ENCODE measurements at places on chromosomes 2 and 18.

DNA sequence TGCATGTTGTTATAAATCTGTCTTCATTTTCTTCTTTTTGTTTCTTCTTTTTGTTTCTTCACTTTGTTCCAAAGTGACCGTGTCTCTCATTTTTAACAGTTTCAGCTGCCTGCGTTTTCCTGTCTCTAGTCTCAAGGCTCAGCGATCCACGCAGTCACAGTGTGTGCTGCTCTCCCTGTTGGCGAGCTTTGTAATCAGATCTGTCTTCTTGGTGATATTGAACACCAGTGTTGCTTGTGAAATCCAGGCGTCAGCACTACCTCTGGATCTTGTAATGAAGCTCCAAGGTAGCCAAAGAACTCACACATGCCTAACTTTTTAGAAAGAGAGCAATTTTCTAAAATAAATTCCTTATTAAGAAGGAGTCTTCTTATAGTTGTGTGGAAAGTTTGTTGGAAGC, 13.2 kb downstream of the SNTG2 start:
- no peak for DNase-seq

DNA sequence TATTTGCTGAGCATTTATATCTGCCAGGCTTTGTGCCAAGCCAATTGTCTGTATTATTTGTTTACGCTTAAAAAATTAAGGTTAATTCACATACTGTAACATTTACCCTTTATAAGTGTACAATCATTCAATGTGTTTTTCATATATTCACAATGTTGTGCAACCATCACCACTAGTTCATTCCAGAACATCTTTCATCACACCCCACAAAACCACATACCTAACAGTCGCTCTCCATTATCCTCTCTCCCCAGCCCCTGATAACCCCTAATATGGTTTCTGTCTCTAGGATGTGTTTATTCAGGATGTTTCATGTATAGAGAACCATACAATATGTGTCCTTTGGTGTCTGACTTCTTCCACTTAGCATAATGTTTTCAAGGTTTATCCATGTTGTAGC, 234.1 kb downstream of the INSIG2 start:
- no peak for DNase-seq

GRCh38 chr2:120223034-120223912, at the start of gene TMEM185B:
Gene TMEM185B, minus strand, starts transcription at chr2:120223400. Its CDS starts 424 bp downstream, at chr2:120222976.
- peak; percentile 97 for DNase-seq

DNA sequence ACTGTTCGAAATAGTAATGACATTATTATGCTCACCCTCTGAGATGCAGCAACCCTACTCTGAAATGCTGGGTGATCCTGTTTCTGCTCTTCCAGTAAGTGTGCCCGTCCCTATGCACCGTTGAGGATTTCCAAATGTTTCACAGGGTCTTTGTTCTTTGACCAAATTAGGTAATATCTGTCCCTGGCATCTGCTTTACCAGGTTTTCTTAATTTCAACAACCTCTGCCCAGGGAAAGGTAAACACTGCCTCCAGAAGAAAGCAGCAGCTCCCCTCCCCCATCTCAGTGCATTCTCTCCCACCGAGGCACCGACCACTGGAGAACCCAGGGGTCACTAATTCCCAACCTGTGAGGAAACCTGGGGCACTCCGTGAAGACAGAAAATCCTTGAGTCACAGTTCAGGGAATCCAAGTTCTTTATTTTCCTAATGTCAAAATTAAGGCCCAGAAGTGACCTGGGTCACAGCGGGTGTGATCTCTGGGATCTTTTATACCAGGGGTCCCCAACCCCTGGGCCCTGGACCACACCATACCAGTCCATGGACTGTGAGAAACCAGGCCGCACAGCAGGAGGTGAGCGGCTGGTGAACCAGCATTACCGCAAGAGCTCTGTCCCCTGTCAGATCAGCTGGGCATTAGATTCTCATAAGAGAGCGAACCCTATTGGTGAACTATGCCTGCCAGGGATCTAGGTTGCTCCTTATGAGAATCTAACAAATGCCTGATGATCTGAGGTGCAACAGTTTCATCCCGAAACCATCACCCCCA, 1.2 kb upstream of the GRB14 start:
- no peak for DNase-seq

DNA sequence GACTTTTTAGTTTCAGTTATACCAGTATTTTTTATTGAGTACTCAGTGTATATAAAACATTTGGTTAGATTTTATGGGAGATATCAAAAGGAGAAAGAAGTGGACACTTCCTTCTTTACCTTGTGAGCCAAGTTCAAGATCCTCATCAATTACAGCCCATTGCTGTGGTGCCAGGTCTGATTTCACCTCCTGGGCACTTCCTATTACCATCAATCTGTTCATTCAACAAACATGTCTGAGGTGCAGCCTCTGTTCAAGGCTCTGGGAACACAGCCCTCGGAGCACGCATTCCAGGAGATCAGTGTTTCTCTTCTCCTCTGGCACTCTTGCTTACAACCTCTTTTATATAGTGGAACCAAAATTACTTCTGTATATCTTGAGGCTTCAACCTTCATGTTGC, 171.4 kb upstream of the ALPP start:
- no peak for DNase-seq

- no peak for DNase-seq
Observed at GRCh38 chr18:31596081-31596872, 4.6 kb downstream of the TTR start.

DNA sequence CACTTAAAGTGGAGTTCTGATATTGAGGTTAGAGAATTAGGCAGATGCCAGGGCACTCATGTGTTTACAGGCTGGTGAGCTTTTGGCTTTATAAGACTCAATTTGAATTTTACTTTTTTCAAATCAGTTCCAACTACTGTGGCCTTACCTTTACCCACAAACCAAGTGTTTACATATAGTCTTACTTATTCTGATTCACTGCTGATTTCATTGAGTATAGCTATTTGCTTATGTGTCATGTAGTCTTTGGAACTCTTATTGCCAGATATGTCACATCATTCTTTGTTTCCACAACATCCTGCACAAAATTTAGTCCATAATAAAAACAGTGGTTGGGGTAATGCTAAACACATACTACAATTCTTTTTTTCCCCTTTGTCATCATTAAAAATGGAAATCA, 96.5 kb downstream of the XIRP2 start:
- DNase-seq: no peak

DNA sequence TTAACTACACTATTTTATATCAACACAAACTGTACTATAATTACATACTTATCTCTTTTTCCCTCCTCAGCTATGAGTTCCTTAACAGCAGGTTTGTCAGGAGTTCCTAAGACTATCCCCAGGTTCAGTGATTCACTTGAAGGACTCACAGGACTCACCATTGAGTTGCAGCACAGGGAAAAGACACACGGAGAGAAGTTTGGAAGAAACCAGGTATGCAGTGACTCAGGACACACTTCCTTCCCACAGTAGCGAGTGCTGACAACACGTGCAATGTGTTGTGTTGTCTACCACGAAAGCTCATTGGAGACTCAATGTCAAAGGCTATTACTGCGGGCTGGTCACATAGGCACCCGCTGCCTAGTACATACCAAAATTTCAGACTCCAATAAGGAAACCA, 32.0 kb downstream of the MGAT4A start:
- DNase-seq: no peak

GRCh38 chr2:239928391-239929350, 96.5 kb downstream of the NDUFA10 start:
- DNase-seq: no peak

- DNase-seq: no peak
Observed at GRCh38 chr2:238853218-238853617, 5.3 kb downstream of the TWIST2 start.

DNA sequence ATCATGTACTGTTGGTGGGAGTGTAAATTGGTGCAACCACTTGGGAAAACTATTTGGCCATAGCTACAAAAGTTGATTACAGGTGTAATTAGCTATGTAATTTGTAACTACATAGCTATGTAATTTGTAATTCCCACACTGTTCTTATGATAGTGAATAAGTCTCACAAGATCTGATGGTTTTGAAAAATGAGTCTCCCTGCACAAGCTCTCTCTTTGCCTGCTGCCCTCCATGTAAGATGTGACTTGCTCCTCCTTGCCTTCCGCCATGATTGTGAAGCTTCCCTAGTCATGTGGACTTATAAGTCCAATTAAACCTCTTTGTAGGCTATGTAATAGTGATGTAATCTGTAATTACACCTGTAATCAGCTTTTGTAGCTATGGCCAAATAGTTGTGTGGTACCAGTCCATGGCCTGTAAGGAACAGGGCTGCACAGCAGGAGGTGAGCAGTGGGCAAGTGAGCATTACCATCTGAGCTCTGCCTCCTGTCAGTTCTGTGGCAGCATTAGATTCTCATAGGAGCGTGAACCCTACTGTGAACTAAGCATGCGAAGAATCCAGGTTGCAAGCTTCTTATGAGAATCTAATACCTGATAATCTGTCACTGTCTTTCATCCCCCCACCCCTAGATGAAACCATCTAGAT, 133.7 kb upstream of the COPS8 start:
- no peak for DNase-seq

- no peak for DNase-seq
Observed at GRCh38 chr2:25076749-25077148, 34.9 kb downstream of the EFR3B start.

DNA sequence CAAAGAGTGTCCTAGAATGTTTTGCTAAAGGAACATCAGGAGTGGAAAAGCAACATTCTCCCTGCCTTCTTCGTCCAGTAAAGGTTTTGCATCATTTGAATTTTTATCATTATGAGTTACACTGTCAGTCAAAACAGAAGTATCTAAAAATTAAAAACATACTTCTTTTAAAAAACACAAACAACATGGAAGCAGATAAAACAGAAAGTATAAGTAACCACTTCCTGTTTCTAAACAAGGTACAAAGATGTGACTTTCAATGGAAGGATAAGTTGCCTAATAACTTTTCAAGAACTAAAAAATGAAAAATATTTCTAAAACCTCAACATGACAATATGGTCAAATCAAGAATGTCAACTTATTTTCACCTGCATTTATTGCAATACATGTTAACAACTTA, 158.2 kb downstream of the STK39 start:
- no peak for DNase-seq

DNA sequence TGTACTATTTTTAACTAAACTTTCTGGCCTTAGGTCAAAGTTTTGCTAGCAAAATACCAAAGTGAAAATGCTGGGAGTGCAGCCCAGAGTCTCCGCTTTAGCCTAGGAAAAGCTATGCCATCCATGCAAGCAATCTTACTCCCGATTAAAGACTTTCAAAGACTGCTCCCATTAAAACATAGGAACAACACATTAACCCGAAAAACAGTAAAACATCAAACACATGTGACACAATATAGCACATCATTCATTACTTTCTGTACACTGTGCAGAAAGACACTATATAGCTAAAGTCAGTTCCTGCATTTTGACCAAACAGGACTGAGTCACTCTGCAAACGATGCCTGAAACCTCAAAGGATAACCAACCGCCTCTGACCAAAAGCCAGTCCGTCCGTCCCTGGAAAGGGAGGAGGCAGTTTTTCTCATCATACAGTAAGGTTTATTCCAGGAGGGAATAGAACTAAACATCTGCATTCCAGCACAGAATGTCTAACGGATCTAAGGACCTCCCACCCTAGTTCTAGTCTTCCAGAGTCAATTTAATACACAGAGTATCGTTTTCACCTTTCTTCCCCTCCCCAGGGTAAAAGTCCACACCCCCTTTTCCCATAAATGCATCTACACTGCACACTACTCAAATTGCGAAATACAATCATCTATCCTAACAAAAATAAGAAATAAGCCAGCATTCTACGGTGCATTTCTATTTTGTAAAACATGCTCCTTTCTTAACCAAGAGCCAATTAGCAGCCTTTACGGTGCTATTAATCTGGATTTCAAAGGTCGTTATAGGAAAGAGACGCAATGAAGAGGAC, 1.7 kb downstream of the ROCK2 start:
- DNase-seq: peak; percentile 50

DNA sequence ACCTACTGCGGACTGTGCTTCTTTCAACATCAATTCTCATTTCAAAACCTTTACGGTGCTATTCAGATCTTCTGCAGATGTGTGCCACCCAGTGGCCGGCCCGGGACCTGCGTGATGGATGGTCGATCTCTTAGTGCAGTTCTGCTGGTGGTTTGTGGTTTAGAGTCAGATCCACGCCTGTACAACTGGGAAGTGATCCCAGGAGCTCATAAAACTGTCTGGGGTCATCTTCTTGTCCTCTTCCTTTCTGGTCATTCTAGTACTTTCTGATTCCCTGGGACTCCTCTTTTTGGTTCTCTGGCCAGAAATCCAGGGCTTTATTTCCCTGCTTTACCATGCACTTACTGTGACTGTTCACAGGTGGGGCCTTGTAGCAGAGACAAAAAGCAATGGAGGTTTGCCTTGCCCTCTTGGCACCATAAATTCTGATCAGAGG, 15.8 kb upstream of the SELENOI start:
- DNase-seq: peak; percentile 66

- no peak for DNase-seq
Observed at GRCh38 chr2:96679848-96680247, 37.3 kb downstream of the FER1L5 start.
